ENCODE measurements at places on chromosomes 13 and 19.
A peak's percentile ranks its signal among the peaks of the same experiment; 100 is the strongest.

DNA sequence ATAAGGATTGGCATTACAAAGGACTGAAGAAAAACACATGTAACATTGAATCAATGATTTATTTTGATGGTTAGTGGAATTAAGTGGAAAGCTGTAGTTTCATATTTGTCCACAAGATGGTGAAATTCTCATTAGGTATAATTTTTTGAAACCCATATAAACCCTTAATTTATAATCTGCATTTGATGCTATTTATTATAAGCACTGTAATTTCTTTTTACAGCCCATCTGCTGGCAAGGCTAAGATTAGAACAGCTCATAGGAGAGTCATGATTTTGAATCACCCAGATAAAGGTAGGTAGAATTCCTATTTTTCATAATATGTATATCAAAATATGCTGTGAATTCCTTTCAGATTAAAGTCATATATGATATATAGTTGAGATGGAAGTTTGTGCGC is 62.2 kb downstream of the DNAJC15 start:
- DNase-seq: peak; percentile 58

GRCh38 chr19:39397360-39398296 is 6.5 kb downstream of the MED29 start:
- DNase-seq: peak; percentile 92

GRCh38 chr19:10096615-10096963 is 5.9 kb downstream of the ANGPTL6 start:
- DNase-seq: no peak

GRCh38 chr13:95124959-95125358 is 176.3 kb downstream of the ABCC4 start:
- no peak for DNase-seq

- no peak for DNase-seq
Observed at GRCh38 chr13:28423010-28423409, 71.9 kb downstream of the FLT1 start.

DNA sequence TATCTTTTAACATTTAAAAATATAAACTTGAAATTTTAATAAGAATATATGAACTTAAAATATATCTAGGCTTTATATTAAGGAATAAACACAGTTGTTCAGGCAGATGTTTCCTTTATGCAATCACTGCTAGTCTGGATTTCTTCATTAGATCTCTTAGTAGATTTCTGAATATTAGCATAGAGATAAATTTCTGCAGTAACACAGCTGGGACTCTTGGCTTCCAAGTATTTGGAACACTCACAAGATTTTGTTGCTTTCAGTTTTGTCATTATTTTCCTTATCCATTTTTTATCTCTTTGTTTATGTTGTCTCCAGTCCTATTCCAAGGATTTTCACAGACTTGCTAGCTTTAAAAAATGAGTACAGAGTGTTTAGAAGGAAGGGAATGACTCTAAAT is 857.1 kb downstream of the GPC5 start:
- no peak for DNase-seq

- DNase-seq: no peak
Observed at GRCh38 chr13:108779308-108779707, 149.9 kb downstream of the MYO16 start.

- peak; percentile 39 for DNase-seq
Observed at GRCh38 chr19:19259741-19260140, 13.4 kb downstream of the TM6SF2 start.
